ENCODE measurements at places on chromosomes 16 and 17.

GRCh38 chr17:81575836-81576235 lies 23.7 kb upstream of the FAAP100 start:
- no peak for DNase-seq

DNA sequence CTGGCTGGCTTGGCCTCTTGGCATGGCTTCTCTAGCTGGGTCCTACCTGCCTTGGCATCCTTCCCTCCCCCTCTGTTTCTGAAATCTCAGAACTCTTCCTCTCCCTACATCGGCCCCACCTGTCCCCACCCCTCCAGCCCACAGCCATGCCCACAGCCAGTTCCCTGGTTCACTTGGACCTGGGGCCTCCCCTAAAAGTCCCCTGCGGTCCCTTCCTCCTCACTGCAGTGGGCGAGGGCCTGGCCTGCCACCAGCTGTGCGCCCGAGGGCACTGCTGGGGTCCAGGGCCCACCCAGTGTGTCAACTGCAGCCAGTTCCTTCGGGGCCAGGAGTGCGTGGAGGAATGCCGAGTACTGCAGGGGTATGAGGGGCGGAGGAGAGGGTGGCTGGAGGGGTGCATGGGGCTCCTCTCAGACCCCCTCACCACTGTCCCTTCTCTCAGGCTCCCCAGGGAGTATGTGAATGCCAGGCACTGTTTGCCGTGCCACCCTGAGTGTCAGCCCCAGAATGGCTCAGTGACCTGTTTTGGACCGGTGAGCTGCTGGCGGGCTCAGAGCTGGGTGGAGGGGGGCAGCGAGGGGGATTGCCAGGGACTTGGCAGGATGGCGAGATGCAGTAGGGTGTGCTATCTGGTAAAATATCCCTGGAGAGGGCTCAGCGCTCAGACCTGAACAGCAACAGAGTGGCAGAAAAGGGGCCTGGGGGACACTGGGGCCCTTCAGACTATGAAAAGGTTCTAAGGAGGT lies 14.1 kb downstream of the MIEN1 start:
- no peak for DNase-seq

DNA sequence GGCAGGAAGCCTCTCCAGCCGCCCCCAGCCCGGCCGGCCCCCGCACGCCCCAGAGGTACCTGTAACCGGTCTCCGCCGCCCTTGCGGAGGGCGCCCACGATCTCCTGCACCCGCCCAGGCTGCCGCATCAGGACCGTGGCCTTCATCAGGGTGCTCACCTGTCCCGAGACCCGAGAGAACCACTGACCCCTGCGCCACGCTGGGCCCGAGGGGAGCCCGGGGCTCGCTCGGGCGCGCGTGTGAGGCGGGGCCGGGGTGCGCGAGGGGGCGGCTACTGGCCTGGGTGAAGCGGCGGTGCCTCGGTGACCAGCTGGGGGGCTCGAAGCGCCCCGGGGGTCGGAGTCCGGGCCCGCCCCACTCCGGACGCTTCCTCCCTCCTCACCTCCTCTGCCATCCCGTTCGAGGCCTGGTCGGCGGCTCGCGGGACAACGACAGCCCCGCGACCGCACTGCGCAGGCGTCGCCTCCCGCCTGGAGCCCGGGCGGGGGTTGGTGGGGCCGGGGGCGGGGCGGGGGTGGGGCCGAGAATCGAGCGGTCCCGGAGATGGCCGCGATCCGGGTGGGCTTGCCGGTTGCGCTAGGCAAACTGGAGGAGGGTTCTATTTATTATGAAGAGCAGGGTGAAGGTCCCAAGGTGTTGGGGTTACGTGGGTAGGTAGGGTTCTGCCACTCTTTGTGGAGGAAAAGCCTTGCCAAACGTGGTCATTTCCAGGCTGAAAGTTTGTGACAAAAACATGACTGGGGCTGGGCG lies at the start of gene NT5C3B:
NT5C3B (minus strand) TSS at position 433 of the 750 bp plus-strand sequence; CDS start at position 394, 39 bp downstream.
- peak; percentile 63 for DNase-seq

GRCh38 chr17:37607637-37608331 lies 1.4 kb downstream of the SYNRG start:
- no peak for DNase-seq

- no peak for DNase-seq
Measured at GRCh38 chr17:21285164-21286065, 904 bp downstream of the MAP2K3 start.

DNA sequence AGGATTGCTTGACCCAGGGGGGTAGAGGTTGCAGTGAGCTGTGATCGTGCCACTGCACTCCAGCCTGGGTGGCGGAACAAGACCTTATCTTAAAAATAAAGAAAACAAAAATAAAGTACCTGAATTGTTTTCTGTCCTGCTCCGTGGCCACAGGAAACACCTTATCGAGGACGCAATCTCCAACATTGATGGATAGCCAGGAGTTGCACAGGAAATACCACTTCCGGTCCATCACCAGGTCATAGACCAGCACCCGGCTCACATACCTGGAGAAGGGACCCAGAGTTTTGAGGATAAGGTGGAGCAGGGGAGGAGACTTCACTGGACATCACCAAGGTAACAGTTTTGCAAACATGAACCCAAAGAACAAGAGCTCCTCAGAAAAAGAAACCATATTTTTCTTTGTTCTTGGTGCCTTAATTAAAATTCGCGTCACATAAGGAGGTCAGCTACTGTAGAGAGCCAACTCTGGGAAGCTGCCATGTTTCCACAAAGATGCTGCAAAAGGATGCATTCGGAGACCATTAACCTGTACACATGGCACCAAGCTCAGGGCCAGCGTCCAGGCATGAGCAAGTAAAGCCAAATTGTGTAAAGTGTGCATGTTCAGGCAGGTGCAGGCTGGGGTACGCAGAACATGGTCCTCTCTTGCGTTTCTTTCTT lies 55.6 kb upstream of the GCSH start:
- no peak for DNase-seq

- DNase-seq, result peak; percentile 30
Measured at GRCh38 chr17:71168053-71168741, 952.6 kb upstream of the SOX9 start.

DNA sequence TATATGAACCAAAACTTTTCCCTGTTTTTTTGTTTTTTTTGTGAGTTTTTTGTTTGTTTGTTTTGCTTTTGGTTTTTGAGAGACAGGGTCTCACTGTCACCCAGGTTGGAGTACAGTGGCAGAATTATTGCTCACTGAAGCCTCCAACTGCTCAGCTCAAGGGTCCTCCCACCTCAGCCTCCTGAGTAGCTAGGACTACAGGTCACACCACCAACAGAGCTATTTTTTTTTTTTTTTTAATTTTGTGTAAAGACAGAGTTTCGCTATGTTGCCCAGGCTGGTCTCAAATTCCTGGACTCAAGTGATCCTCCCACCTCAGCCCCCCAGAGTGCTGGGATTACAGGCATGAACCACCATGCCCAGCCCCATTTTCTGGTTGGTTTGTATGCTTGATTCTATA lies 28.6 kb downstream of the CMTM4 start:
- DNase-seq, result no peak

- no peak for DNase-seq
Measured at GRCh38 chr17:19242926-19243325, 5.8 kb downstream of the EPN2 start.

DNA sequence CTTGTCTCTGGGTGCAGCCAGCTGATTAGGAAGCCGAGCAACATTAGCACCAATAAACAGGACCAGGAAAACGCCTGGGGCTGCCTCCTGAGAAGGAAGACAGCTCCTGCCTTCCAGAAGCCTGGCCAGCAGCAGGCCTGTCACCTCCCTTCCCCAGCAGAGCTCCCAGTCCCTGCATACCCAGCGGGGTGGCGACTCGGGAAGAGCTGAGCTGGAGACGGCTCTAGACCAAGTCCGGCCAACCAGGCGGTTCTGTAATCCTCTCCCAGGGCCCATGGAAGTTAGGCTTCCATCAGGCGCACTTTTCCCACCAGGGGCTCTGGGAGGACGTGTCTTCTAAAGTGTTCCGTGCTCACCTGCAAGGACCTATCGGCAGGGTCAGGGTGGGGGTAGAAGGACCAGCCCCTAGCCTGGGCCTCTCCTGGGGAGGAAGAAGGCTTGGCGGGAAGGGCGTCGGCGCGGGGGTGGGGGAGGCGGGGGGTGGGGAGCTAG lies 12.0 kb upstream of the CLUH start:
- DNase-seq, result no peak

DNA sequence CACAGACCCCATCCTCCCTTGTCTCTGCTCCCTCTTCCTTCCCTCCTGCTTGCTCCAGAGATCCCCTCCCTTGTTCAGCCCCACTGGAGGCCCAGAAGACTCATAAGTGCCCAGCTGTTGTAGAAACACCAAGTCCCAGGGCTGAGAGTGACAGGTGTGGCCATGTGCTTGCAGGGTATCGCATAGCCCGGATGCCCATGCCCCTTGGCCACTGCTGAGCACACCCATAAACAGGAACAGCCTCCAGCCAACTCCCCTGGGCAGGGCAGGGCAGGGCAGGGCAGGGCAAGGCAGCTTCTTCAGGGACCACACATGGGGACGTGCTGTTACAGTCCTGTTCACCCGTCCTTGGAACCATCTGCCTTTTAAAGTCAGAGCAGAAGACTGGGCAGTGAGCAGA lies 2.0 kb downstream of the CACNG1 start:
- DNase-seq, result no peak

- DNase-seq, result no peak
Measured at GRCh38 chr17:39765175-39765574, 27.4 kb downstream of the GRB7 start.

- peak; percentile 47 for DNase-seq
Measured at GRCh38 chr17:39769974-39770587, 32.3 kb downstream of the GRB7 start.

DNA sequence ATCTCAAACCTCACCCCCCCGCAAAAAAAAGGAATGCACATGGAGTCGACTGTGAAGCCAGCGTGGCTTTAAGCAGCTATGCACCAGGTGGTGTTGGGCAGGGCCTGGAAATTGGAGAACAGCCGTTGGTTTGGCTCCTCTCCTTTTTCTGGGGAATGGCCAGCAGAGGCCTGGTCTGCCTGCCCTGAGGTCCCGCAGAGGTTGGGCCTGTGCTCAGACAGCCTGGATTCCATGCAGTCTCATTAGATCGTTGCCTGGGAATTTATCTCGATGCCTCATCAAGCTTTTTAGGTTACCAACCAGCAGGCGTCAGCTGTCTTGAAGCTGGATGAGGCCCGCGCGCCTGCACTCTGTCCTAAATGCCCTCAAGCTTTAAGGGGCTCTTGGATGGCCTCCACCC lies 9.8 kb downstream of the SLC12A3 start:
- DNase-seq, result no peak

GRCh38 chr17:46851029-46851741 lies at the start of gene WNT9B:
Gene WNT9B, plus strand, starts transcription at chr17:46851583. Its CDS starts 56 bp downstream, at chr17:46851639.
- DNase-seq, result peak; percentile 68

DNA sequence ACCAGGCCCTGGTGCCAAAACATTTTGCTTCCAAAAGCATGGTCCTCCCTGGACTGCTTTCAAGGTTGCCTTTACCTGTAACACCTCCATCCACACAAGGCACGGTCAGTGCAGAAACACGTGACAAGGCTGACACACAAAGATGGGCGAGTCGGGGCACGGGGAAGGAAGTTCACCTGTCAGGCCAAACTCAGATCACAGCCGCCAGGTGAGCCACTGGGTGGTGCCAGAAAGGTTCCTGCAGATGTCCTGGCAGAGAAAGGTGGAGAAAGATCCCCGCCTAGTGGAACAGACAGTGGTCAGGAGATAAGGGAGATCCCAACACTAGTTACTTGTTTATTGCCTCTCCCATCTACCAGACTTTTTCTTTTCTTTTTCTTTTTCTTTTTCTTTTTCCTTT lies 155.3 kb downstream of the AIPL1 start:
- no peak for DNase-seq

DNA sequence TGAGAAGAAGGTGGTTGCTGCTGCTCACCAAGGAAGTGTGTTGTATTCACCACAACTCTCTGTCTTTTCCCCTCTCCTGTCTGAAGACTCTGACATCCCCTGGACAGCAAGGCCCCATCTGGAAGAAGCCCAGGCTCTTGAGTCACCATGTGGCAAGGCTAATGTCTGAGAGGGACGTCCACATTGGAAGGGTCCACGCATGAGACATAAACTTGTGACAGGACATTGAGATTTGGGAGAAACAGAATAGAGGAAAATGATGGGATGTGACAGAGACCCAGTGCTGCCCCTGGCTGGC lies 176.5 kb downstream of the IRF8 start:
- no peak for DNase-seq

GRCh38 chr17:65122836-65123756 lies 14.1 kb upstream of the RGS9 start:
- peak; percentile 88 for DNase-seq

DNA sequence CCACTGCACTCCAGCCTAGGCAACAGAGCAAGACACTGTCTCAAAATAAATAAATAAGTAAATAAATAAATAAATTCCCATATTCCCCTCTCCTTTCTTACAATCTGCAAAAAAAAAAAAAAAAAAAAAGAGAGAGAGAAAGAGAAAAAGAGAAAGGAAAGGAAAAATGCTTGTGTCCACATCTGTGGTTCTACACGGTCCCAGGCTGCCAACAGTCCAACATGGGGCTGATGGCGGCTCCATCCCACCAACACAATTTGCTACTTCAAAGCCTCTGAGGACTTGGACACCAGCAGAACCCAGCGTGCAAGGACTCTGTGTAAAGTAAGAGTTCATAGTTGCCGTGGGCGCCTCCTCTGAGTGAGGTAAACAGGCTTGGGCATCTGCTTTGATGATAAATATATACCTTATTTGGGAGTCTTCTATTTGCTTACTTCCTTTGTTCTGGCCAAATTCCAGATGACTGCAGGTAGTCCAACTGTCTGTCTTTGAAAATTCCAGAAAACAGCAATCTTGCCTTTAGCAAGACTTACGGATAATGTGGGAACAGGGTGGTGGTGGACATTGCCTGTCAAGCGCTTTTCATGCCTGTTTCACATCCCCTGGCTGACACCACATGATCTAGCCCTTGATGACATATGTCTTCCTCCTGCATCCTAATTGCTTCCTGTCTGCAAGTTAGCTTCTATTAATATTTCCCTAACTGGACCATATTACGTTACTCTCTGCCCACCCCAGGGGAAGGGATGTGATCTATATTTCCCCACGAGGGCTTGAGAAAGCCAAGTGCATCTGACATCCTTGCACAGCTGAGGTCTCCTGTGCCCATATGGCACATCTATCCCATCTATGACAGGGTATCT lies 10.1 kb downstream of the LITAF start:
- no peak for DNase-seq

GRCh38 chr17:54901230-54901822 lies 674 bp downstream of the TOM1L1 start:
- peak; percentile 59 for DNase-seq

- DNase-seq, result peak; percentile 27
Measured at GRCh38 chr16:3038256-3038655, 1.5 kb upstream of the BICDL2 start.

- DNase-seq, result no peak
Measured at GRCh38 chr16:52489894-52490293, 57.0 kb downstream of the TOX3 start.

- DNase-seq, result peak; percentile 62
Measured at GRCh38 chr16:85717393-85718152, 28.8 kb upstream of the GINS2 start.

DNA sequence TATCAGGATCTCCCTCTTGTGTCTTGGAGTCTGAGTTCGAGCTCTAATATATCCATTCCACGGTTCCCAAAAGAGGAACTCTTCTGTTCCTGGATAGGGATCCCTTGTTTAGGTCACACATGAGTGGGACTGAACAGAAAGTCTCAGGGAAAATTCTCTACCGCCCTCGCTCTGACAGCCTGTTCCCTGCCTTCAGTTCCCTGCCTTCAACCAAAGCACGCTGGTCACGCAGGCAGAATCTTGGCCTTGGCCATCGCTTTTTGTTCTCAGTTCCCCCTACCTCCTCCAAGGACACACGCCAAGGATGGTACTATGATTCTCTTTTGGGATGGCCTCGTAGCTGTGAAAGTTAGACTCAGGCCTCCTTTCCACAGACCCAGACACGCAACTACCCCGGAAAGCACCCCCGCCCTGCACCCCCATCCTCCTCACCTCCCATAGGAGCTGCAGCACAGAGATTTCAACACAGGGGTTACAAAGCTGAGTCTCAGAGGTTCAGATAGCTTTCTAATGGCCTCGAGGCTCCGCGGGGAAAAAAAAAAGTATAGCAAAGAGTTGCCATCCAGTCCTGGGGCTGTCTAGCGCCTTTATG lies 1.5 kb upstream of the SHISA6 start:
- no peak for DNase-seq

All from NCI-H2081 (cell line).